GM06990 (cell line): ENCODE measurements at places on chromosomes 4 and X.
A peak's percentile ranks its signal among the peaks of the same experiment; 100 is the strongest.

DNA sequence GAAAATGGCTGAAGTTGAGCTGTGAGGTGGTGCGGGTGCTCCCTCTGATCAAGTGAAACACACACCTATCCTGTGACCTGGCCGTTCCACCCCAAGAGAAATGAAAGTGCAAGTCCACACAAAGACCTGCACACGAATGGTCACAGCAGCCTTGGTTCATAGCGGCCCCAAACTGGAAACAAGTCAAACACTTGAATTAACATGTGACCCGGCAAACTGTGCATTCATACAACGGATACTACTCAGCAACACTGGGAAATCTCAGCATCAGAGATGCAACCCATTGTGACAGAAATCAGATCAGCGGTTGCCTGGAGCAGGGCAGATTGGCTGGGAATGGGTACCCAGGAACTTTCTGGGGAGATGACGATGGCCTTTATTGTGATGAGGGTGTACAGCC lies 7.6 kb downstream of the G6PD start:
- DNase-seq: no peak

DNA sequence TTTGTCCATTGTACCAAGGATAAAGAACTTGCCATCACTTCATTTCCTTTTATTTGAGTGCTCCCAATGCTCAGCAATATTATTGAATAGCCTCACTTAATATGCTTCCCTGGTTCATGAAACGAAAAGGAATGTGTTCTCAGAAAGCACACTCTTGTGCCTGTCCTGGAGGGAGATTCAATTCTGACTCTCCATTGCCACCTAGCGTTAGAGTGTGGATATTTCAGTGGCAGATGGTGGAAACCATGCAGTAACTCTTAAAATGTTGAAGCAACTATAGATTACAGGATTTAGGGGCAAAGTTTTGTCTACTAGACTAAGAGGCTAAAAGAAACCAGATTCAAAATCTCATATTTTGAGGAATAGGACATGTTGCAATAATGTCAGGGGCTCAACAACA lies 36.0 kb downstream of the GAB3 start:
- no peak for DNase-seq

- no peak for DNase-seq
Measured at GRCh38 chrX:48998391-48998790, 3.7 kb downstream of the GRIPAP1 start.

GRCh38 chr4:167903291-167903721 lies 189.0 kb upstream of the ANXA10 start:
- no peak for DNase-seq

GRCh38 chr4:22802876-22803275 lies 110.1 kb downstream of the GBA3 start:
- no peak for DNase-seq

GRCh38 chrX:20263474-20263873 lies 3.2 kb downstream of the RPS6KA3 start:
- DNase-seq: no peak

DNA sequence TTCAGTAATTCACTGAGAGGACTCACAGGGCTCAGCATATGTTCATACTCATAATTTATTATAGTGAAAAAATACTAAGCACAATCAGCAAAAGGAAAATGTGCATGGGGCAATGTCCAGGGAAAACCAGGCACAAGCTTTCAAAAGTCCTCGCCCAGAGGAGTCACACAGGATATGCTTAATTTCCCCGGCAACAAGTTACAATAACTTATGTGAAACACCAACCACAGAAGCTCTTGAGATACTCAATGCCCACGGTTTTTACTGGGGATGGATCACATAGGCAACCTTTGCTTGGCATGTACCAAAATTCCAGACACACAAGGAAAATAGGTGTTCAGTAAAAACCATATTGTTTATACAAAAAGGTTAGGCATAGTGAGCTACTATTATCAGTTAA lies 38.5 kb upstream of the STPG2 start:
- no peak for DNase-seq

DNA sequence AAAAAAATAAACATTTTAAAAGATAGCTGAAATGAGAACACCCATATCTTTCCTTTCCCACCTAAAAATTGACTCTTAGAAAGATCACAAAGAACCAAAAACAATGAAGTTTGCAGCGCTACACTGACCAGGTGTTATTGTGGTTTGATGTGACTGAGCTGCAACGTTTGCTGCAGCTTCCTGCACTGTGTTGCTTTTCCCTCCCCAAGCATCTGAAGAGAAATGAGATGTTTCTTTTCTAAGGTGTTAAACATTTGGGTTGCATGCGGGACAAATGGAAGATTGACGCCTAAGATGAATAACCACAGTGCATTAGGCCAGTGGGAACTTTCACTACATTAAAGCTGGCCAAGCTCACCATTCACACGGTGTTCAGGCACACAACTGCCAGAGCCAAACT lies 8.9 kb downstream of the LEF1 start:
- DNase-seq: no peak

DNA sequence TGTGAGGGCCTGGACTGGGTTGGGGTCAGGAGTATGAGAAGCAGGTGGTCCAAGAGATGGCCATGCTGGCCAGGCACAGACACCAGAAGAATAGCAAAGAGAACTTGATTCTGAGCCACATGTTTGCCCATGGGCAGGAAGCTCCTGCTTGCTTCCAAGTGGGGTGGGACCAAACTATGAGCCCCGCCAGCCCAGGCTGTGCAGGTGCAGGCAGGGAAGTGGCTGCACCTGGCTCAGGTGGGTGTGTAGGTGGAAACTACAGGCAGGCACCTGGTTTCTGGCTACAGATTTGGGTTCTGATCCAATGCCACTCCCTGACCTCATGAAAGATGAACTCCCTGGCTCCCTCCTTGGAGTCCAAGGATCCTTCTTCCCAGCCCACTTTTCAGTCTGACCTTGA lies 207.9 kb upstream of the KLF3 start:
- no peak for DNase-seq

DNA sequence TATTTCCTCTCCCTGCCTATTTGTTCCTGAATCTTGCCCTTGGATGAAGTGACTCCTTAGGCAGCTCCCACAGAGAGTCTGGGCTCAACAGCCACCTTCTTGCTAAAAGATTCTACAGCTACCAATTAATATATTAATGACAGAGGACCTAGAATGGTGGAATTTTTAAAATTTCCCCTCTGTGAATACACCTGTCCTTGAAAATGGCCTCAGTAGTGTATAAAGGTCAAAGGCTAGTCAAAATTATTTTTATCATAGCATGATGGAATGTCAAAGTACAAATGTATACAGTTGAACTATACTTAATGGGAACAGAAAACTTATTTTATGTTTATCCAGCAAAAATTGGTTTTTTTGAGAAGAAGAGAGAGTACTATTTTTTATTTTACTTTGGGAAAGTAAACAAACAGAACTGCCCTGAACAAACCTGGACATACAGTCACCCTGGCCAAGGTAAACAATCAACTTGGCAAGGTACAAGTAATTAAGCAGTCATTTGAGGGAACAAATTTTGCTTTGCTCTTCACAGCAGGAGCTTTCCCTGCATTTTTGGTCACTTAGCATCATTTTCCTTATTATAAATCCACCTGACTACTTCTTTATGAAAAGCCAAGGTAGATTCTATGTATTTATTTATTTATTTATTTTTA lies 250.8 kb downstream of the INPP4B start:
- no peak for DNase-seq

DNA sequence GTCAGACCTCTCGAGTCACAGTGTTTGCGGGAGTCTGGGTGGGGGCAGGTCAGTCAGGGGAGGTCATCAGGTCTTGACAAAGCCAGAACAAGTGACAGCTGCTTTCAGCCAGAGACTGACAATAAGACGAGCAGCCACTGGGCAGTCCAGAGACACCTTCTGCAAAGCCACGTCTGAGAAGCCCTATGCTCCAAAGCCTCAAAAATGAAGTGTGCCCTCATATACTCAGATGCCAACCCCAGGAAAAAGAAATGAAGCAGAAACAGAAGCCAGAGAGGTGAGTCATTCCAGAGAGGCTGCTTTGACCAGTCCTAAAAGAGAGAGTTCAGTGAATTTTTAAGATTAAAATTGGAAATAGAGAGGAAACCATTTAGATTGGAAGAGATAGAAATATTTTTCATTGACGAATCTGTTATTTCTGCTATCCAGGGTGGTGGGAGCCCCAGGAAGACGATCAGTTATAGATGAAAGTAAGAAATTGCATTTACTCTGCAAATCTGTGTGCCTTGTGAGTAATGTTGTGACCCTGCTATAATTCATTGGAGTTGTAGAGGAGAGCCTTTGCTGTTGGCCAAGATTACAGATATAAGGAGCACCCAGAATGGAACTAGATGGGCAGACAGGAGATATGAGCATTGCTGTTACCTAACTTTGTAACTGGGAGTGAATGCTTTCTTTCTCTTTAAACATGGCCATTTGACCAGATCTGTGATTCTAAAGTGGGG lies 77.9 kb downstream of the LRRC66 start:
- DNase-seq: no peak

DNA sequence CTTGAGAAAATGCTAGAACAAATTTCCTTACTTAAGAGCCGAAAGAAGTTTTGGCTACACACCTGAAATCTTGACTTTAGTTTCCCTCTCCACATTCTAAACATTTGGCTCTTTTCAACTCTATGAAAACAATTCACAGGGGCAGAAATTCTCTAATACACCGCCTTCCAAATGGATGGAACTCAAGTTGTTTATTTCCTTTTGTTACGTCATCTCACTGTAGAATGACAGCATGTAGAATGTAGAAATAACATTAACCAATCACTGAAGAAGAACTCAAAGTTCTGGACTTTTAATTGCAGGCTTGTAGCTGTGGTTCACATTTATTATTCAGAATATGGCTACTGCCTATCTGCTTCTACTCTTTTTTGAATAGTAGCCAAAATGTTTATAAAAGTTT lies 1.9 kb downstream of the DMP1 start:
- DNase-seq: no peak

- DNase-seq: peak; percentile 8
Measured at GRCh38 chr4:64539234-64539849, 130.1 kb upstream of the TECRL start.

- DNase-seq: no peak
Measured at GRCh38 chr4:95839891-95840290, at the start of gene PDHA2. Gene PDHA2, plus strand, starts transcription at chr4:95840093. Its CDS starts 58 bp downstream, at chr4:95840151.

DNA sequence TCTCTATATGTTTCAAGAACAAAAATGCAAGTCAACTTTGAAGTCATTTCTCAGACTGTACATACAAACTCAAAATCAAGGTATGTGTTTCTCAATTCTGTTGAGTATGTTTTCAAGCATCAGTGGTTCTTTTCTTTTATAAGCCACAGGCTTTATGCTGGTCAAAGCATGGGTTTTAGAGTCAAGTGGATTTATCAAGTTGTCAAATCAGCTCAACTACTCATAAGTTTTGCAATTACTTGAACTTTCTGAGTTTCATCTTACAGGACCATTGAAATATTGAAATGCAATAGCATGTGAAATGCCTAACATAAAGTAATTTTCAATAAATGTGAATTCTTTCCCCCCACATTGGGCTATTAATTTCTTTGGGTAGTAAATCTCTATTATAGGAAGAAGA lies 239.9 kb upstream of the DKK2 start:
- no peak for DNase-seq

DNA sequence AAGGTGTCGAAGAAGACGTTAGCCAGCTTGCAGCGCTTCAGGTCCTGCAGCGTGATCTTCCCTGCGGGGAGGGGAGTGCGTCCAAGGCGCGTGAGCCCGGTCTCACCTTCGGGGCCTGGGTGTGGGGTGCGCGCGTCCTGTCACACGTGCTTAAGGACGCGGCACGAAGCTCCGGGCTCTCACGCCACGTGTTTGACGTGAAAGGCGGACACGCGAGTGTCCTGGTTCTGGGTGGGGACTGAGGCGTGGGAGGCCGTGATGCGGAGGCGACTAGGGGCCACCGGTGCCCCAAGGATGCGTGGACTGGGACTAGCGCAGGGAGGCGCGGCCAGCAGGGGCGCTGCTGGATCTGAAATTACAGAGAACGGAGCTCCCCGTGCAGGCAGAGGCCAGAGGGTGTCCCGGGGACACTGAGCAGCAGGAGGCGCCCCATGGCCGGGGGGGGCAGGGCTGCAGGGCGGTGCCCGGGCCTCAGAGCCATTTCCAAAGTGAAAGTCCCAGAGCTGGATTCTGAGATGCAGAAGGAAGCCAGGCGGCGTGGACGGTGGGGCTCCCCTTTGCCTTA lies 20.3 kb upstream of the GTPBP6 start:
- DNase-seq: no peak

- DNase-seq: no peak
Measured at GRCh38 chr4:87458913-87459312, 36.5 kb downstream of the NUDT9 start.

DNA sequence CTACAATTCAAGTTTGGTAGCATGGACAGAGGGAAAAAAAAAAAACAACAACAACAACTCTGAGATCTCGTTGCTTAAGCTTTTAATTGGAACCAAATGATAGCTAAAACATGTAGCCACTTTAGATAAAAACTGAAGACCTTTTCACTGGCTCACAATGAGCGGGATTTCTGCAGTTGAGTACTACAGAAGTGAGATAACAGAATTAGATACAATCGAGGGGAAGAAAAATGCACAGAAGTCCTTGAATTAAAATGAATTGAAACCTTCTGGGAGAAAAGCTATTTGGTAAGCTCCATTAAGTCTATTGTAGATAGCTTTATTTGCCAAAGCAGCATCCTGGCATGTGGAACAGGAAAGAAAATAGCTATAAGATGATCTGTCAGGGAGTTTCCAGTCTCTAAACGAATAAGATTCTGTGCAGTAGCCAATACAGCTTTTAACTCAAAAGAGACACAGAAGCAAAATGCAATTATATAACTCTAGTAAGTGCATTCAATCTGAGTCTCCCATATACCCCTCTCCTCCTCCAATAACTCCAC lies 248.5 kb downstream of the ENOX2 start:
- no peak for DNase-seq

DNA sequence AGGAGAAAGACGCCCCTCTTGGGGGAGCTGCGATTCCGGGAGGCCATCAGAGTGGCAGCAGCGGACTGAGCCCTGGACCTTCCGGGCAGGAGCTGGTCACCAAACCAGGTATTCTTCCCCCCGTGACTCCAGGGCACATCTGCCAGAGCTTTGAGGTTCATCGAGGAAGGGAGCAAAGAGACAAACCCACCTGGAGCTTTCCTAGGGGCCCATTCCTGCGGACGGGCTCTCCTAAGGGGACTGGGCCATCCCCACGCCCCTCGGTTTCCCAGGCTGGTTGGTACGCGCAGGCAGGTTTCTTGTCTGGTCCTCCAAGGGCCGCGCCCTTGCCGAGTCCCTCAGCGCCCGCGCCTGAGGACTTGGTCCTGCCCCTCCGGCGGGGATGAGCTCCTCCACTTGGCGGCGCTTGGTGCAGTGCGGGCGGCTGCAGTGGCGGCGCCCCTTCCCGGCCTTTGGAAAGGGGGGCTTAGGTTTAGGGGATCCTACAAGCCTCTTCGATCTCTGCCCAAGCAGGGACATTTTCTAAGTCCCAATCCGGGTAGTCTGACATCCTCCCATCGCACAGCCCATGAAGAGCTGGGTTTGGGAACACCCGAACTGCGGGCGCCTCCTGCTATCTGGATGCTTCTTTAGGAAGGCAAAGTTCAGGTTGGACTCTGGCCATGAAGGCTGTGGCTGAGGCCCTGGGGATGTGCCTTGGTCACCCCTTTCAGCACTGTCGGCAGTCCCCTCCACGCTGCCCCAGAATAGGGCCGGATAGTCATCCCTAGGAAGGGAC lies 538 bp downstream of the STBD1 start:
- DNase-seq: no peak

GRCh38 chr4:174071595-174071994 lies 211.9 kb downstream of the FBXO8 start:
- no peak for DNase-seq

GRCh38 chr4:112752061-112752460 lies 115.1 kb downstream of the LARP7 start:
- no peak for DNase-seq
